ENCODE measurements at places on chromosomes 3 and 15. TPM values are rescaled to one million over a fixed set of nuclear protein-coding genes. Genes with fewer than 3 reads are reported as not detected.
A peak's percentile ranks its signal among the peaks of the same experiment; 100 is the strongest.

SSR3 gene
- total RNA-seq = 562 TPM

RPS17 gene
- 1,513 TPM for total RNA-seq

DNA sequence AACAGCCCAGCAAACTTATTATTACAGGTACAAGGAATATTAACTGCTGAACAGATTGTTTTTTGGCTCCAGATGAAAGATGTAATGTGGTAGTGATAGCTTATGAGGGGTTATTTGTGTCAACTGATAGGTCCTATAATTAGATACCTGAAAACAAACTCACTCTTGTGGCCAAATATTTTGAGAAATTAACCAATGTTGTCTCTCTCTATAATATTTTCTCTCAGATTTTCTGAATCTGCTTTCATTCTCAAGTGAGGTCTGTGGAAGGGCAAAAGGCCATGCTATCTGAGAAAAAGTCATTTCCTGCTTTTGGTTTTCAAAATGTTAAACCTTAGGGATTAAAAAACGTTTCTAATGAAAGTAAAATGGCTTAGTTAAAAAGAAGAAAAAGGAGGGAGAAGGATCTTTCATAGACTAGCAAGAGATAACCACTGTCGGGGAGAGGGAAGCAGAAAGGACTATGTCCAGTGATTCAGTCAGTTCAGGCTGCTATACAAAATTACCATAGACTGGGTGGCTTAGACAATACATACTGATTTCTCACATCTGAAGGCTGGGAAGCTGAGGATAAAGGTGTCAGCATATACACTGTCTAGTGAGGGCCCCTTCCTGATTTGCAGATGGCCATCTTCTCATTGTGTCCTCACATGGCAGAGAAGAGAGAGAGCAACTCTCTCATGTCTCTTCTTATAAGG lies 277.5 kb upstream of the P2RY1 start:
- H3K4me3 ChIP-seq = no peak overlapping the region
- H3K27me3 ChIP-seq = no peaks in the 10 kb centered on the region
- H3K4me1 ChIP-seq = no peaks in the 10 kb centered on the region
- H3K27ac ChIP-seq = no peak overlapping the region
- H3K36me3 ChIP-seq = no peaks in the 10 kb centered on the region

- H3K4me1 ChIP-seq = no peaks in the 10 kb centered on the region
- H3K4me3 ChIP-seq = no peak overlapping the region
- H3K27ac ChIP-seq = no peak overlapping the region
- DNase-seq = no peak
- no peaks in the 10 kb centered on the region for H3K36me3 ChIP-seq
- H3K27me3 ChIP-seq = no peaks in the 10 kb centered on the region
Observed at GRCh38 chr3:136734382-136735070, 17.7 kb downstream of the STAG1 start.

- H3K27ac ChIP-seq = peak overlapping the region; percentile 96
- H3K4me1 ChIP-seq = peaks cover 6% of the 10 kb centered on the region
- no peaks in the 10 kb centered on the region for H3K27me3 ChIP-seq
- peak overlapping the region; percentile 81 for H3K4me3 ChIP-seq
- peaks cover 5% of the 10 kb centered on the region for H3K36me3 ChIP-seq
Observed at GRCh38 chr15:39919411-39919747, 687 bp downstream of the GPR176 start.

DNA sequence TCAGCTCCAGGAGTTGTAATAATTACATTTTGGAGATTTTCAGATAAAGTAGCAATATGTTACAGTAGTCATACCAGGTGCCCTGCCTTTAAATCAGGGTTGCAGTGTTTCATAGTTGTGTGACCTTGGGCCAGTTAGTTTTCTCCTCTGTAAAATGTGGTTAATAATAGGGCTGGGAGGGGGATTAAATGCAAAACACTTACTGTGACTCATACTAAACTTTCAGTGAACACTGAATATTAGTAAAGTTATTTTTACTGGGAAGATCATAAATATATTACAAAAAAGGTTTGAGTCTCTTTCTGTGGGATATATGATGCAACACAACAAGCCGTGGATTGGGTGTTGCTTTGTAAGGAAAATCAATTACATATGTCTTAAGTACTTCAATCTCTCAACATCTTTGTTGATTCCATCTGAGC lies 1.1 kb upstream of the EBLN2 start:
- H3K27ac ChIP-seq = no peak overlapping the region
- H3K4me3 ChIP-seq = no peak overlapping the region
- peaks cover 4% of the 10 kb centered on the region for H3K4me1 ChIP-seq
- no peaks in the 10 kb centered on the region for H3K27me3 ChIP-seq
- DNase-seq = no peak

GRCh38 chr3:125394406-125394805 lies 19.3 kb upstream of the ZNF148 start:
- H3K27me3 ChIP-seq = no peaks in the 10 kb centered on the region
- no peak overlapping the region for H3K4me3 ChIP-seq
- H3K4me1 ChIP-seq = no peaks in the 10 kb centered on the region
- DNase-seq = no peak
- H3K27ac ChIP-seq = no peak overlapping the region

GRCh38 chr3:140429791-140430190 lies 248.1 kb upstream of the TRIM42 start:
- H3K36me3 ChIP-seq = no peaks in the 10 kb centered on the region
- H3K27me3 ChIP-seq = no peaks in the 10 kb centered on the region
- no peak overlapping the region for H3K4me3 ChIP-seq
- no peak for DNase-seq
- no peaks in the 10 kb centered on the region for H3K4me1 ChIP-seq
